ENCODE measurements at places on chromosomes 4 and X.

DNA sequence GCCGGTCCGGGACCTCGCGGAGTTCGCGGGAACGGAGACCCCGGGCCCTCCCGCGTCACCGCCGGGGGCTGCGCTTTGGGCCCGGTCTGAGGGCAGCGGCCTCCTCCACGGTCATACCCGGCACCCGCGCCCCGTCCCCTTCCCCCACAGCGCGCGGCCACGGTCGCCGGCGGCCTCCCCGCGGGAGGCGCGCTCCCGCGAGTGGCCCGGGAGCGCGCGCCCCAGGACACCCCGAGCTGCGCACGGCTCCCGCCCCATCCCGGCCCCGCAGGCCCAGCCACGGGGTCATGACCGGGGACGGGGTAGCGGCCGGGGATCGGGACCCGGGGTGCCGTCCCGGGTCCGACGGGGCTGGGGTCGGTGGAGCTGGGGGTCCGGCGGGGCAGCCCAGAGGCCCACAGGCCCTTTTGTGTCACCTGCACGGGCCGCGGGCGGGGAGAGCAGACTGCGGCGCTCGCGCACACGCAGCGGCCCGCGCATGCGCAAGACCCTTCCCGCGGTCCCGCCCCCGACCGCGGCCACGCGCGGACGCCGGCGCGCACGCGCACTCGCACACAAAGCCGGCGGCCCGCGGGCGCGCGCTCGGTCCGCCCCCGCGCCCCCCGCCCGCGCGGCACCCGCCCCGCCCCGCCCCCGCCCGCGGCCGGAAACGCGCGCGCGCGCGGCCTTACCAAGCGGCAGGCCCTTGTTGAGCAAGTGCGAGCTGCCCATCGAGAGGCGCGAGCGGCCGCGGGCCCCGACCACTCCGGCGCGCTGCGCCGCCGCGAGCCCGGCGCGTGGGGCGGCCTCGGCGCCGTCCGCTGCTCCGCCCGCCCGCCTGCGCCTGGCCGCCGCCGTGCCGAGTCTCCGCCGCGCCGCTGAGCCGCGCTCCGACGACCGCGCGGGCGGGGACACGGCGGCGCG lies at the start of gene CTBP1:
Gene CTBP1, minus strand, starts transcription at position 886 of the 903 bp plus-strand sequence. CDS start 7,799 bp downstream, outside the sequence.
- DNase-seq = peak; percentile 92

DNA sequence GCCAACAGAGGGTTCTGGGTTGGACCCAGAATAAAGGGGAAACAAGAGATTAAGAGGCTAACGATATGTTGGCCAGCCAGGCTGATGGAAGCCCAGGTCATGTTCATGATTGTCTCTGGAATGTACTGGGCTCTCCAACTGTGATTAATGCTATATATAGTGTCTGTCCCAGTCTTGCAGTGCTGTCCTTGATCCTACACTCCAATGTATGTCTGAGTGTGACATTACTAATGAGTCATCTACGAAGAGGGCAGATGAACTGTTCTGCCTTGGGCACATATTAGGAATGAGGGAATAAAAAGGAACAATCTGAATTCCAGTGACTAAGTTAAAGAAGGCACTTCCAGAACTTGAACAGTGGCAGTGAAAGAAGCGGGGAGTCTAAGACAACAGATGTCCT lies 142.1 kb downstream of the PDGFRA start:
- no peak for DNase-seq

DNA sequence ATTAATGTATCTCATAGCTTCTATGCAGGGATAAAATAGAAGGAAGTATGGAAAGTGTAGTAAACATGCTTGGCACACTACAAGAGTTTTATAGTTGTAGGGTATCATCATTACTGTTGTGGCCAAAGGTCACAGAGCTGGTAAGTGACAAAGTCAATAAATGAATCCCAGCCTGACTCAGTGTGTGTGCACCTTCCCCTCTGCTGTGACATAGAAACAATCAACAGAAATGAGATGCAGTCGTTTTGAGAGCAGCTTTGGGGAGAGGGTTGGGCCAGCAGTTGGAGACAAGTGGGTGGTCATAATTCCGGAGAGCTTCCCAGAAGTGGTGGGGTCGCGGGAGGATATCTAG lies 82.4 kb upstream of the RBPJ start:
- DNase-seq = no peak

DNA sequence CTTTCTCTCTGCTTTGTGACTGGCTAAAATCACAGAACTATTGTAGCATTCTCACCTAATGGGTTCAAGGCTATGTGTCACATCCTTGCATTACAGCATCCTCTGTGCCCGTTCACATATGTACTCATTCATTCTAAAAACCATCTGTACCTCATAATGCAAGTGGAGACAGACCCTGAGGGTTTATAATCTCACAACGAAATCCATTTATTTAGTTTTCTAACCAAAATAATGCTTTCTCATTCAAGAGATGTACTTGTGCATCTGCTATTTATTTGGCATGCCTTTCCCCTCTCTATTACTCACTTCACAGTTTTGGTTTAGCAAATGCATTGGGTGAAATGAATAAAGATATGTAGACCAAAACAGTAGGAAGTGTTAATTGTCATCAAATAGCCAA lies 261.5 kb downstream of the DCHS2 start:
- no peak for DNase-seq

GRCh38 chrX:114635986-114636385 lies 52.1 kb downstream of the HTR2C start:
- no peak for DNase-seq

- no peak for DNase-seq
Observed at GRCh38 chrX:40172401-40173142, 74.8 kb upstream of the BCOR start.

- DNase-seq = no peak
Observed at GRCh38 chr4:134490863-134491262, 289.3 kb upstream of the PABPC4L start.

DNA sequence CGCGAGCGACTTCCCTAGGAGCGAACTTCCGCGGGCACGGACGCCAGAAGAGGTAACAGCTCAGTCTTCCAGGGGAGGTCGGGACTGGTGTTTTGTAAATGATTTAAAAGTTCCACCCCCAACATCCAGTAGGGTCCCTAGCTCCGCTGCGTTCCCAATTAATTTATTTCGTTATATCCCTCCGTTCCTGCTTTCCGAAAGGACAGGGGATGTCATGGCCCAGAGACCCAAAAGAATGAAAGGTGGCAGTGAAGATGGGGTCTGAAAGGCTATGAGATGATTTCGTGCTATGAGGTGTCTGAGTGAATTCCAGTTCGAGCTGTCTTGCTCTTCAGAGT lies 373 bp upstream of the SMIM43 start:
- DNase-seq = no peak
